ENCODE measurements at places on chromosomes 3 and 15.

DNA sequence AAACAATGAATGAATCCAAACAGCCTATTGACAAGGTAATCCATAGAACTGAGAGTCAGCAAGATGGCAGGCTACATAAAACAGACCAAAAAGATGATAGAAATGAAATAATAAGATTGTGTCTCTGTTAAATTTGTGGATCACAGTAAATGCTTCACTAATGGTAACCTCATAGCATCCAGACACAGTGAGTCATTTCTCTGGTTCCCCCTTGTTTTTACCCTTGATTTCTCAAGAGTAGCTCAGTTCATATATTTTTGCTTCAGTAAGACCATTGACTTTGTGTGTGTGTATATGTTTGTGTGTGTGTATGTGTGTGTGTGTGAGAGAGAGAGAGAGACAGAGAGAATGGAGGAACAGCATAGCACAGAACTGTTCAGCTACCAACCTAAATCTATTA, 546.9 kb downstream of the RBMS3 start:
- DNase-seq: no peak

DNA sequence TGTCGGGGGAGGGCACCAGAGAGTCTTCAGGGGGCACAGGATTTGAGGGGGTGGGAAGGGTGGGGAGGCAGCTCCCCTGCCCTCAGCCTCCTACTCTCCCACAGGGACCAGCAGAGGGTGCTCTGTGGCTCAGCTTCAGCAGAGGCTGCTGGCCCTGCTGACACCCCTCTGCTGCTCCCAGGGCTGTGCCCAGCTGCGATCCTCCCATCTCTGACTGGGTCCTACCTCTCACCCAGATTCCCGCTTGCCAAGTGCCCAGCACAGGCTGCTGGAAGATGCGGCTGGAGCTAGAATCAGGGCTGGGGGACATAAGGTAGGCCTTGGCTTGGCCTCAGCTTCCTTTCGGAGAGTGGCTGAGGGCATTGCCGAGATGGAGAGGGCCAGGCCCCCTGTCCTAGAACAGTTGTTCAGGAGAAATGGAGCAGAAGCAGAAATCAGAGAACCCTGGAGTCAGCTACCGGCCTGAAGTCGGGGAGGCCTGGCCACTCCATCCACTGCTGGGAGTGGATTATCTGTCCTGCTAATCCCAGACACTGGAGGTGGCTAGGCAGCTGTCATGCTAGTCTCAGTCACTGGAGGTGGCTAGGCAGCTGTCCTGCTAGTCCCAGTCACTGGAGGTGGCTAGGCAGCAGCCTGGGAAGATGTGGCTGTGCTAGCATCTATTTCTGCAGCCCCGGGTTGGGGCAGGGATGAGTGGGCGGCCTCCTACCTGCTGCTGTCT, 3.9 kb downstream of the GRM2 start:
- DNase-seq: no peak

GRCh38 chr3:152626226-152626625, 208.7 kb upstream of the P2RY1 start:
- DNase-seq: no peak

- no peak for DNase-seq
Observed at GRCh38 chr3:3560591-3561311, 238.5 kb upstream of the LRRN1 start.

DNA sequence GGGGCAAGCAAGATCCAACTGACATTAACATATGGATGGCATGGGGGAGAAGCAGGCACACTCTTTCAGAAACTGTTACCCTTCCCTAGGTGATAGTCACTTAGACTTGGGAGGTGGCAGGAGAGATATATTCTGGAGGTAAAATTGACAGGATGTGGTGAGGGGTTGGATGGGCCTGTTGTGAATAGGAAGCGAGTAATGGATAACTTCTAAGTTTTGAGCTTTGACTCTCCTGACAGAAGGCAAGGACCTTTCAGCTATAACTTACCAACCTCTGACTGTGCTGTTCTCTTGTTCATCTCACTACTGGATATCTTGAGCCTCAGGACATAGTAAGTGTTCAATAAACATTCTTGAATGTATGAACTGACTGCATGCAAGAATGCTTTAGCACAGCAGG, 1.9 kb upstream of the PDIA5 start:
- DNase-seq: no peak

- DNase-seq: no peak
Observed at GRCh38 chr3:195907934-195908693, at the start of gene TNK2. Gene TNK2, minus strand, starts transcription at chr3:195908551. Its CDS starts 19,963 bp downstream, at chr3:195888588.

DNA sequence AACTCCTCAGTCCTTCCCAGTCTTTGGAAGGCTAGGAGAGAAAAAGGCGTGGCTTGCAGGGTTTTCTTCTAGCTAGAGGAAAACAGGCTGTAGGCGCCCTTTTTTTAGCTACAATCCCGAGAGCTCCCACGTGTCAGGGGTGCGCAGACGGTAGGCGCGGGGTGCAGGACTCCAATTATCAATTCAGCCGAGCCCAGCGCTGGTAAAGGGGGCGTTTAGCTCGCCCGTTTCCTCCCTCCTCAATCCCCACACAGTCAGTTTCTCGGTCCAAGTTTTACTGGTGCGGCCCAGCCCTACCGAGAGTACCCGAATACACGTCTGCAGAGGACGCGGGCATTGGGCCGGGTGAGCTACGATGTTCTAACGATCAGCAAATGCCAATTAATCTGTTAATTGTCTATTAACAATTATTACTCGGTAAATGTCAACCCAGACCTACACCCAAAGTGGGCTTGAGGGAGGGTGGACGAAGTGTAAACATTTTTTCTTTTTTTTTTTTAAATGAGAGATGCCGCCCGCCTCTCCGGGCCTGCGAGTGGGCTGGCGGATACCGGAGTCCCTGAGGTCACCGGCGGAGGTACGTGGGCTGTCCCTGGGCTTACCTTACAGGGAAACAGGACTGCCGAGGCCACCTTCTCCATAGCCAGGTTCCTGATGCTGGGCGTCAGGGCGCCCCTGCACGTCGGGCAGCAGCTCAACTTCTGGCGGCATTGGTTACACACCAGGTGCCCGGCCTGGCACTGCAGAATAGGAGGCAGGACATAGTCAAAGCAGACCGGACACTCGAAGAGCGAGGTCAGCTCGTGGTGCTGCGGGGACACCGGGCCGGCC, 923 bp downstream of the SIAH2 start:
- no peak for DNase-seq

GRCh38 chr3:75248974-75249373, 415.2 kb upstream of the FRG2C start:
- DNase-seq: no peak

DNA sequence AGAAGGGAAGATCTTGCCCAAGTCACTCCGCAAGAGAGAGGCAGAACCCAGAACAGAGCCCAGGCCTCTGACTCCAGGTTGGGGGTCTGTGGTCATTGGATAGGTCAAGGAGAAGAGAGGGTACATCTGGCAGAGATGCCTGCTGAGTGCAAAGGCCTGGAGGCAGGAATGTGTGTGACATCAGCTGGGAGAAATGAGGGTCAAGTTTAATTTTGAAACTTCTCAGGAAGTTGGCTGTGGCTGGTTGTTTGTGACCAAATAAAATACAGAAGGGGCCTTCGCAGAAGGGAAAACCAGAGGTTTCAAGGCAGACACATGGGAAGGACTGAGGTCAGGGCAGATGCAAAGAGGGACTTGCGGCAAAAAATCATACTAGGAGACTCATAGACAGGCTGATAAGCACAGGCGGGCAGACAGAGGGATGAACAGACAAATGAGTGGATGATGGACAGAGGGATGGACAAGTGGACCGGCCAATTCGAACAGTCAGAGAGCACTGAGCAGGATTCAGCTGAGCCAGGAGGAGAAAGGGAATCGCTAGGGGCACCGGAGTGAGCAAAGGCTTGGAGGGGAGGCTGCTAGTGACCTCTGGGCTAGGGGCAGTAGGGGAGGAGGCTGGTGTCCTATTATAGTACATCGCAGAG, 28.8 kb upstream of the CACNA2D2 start:
- no peak for DNase-seq

DNA sequence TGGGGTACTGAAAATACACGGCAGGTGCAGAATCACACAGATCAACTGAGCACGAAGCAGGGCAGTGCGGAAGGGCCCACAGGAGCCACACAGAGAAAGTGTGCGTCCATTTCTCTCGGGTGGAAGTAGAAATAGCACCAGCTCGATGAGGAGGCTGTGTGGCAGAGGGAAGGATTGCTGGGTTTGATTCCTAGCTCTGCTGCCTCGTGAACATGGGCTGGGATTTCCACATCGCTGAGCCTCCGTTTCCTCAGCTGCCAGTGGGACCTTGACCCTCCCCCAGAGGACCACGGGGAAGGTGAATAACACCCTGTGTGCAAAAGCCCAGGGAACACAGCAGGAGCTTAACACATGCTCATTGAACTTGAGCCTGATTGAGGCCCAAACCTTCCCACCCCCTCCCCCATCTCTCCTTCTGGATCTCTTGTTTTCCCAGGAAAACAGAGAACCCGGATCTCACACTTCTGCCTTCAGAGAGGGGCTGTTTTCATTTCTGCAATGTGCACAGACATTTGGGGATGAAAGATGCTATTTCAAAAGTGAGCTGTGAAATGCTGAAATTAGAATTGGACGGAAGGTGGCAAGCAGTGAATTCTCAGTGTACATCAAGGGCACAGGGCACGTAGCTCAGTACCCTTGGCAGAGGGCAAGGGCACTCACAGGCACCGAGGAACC, 38.4 kb downstream of the ABTB1 start:
- DNase-seq: no peak

DNA sequence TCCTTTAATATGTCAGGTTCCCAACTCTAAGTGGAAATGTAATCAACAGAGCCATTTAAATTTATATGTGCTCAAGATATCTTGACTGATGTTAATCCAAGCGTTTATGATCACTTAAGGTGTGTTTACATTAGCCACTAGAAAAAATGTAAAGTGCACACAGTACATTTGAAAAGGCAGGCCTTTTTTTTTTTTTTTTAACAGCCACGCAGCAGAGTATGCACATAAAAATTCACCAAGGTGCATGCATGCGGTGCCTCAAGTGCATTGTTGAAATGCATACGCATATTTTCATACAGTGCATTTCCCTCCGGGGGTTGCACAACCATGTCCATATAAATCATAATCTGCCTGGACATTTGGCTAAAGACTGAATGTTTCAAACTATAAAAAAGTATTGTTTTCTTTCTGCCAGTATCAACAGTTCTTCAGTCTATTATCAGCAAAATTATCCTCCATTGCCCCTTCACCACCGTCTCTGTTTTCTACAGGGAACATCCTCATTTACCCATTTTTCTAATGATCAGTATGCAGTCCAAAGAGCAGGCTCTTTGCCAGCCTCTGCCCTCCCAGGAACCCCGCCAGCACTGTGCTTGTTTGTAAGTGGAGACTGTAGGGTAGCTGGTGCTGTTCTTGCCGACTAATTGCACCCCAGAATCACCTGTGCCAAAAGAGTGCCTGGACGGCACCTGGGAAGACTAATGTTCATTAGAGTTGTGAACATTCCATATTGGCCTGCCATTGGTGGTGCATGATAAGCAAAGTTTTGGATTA, 611.2 kb upstream of the CFAP20DC start:
- DNase-seq: no peak

GRCh38 chr15:33099739-33100138, 94.8 kb downstream of the FMN1 start:
- DNase-seq: no peak

DNA sequence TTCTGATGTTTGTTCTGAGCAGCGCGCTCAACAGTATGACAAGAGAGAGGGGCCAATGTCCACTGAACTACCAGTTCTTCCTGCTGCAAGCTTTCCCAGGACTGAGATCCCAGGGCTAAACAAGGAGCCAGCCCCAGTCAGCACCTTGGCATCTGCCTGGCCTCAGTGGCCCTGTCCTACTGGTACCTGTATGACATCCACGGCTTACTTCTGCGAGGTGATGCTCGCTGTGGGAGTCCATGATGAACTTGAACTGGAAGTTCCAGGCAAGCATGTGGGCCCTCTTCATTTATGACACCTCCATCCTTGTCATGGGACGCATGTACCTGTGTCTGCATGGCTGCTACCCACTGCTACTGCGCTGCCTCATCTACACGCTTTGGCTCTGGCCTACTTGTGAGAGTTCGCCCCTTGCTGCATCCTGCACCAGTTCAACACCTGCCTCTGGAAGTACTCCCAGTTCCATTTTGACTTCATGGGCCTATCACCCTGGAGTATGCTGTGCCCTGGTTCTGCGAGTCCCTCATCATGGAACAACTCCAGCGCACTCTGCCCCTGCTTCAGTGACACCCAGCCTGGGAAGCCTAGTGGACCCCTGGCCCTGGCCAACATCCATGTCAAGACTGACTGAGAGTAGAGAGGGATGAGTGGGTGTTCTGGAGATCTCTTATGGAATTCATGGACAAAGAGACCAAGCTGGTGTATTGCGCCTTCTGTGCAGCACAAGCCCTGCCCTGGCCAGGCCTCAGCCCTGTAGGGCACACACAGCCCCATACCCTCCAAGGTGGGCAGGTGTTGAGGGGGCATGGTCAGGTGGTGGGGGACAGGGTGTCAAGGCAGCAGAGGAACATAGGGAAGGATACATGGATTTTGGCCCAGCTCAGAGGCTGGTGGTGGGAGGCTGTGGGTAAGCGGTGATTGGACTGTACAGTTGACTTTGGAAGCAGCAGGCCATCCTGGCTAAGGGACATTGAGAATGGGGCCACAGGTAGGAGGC, 246.8 kb downstream of the NLGN1 start:
- no peak for DNase-seq

DNA sequence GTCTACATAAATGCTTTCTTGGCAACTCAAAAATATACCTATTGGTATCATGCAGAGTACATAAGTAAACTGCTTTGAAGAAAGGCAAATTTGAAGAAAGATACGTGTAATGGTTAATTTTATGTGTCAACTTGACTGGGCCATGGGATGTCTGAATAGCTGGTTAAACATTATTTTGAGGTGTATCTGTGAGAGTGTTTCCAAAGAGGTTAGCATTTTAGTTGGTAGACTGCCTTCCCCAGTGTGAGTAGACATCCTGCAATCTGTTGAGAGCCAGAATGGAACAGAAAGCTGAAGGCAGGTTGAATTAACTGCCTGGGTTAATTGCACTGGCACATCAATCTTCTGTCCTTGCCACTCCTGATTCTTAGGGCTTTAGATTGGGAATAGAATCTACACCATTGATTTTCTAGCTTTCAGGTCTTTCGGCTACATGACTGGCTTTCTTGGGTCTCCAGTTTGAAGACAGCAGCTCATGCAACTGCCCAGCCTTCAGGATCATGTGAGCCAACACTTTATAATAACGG, 98.3 kb downstream of the CMSS1 start:
- no peak for DNase-seq

GRCh38 chr3:151171145-151171757, 31.8 kb downstream of the GPR171 start:
- DNase-seq: no peak

DNA sequence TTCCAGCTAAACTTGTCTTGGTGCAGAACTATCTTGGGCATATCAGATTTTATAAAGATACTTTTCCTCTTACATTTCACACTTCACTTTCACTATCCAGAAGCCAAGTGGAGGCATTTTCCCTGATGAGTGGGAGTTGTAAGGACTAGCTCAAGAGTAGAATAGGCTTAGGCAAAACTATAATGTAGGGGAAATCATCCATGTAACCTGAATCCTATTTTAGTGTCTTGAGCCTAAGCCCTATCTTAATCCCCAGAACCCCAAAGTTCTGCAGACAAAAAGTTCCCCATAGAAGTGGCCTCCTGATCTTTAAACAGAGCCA, 42.2 kb upstream of the CD47 start:
- no peak for DNase-seq
